Activated naive CD4-positive, alpha-beta T cell treated with anti-CD3 and anti-CD28 coated beads, Interleukin-2, amount 50 U/mL, for 16 hours (primary cell): ENCODE measurements at places on chromosomes 3 and 15.

DNA sequence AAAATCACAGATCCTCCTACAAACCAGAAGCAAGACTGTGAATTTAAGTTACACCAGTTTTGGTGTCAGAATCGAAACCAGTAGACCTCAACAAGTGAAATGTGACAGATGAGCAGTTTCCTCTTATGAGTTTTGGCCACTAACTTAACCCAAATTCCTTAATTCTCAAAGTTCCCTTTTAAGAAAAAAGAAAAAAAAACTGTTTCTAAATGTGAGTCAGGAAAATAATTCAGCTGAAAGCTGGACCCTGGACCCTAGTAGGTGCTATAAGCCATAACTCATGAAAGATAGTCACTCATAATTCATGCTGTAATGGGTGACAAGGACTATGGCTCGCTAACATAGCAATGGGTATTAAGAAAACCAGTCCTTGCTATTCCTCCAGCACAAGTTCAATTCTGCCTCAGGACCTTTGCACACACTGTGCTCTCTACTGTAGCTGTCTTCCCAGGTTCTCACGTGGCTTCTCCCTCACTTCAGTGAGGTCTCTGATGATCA, 9.0 kb upstream of the THRB start:
- no peak for DNase-seq

- DNase-seq: no peak
These were observed 10.4 kb downstream of the KBTBD12 start for GRCh38 chr3:127925384-127925783.

DNA sequence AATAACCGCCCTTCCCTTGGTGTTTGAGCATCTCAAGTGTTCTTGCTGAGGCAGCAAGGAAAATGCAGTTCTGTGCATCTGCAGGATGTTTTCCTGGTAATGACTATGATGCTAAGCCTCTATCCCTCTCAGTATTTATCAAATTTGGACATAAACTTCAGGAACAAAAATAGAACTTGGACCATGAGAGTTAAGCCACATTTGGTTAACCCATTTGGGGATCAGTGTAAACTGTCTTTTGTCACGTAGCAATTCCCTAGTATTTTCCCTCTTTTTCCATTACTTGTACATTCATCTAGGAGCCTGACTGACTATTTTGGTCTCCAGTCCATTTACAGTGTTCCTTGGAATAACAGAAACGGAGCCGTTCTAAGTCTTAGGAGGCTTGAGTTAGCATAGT, 250.8 kb downstream of the RBMS3 start:
- DNase-seq: no peak

DNA sequence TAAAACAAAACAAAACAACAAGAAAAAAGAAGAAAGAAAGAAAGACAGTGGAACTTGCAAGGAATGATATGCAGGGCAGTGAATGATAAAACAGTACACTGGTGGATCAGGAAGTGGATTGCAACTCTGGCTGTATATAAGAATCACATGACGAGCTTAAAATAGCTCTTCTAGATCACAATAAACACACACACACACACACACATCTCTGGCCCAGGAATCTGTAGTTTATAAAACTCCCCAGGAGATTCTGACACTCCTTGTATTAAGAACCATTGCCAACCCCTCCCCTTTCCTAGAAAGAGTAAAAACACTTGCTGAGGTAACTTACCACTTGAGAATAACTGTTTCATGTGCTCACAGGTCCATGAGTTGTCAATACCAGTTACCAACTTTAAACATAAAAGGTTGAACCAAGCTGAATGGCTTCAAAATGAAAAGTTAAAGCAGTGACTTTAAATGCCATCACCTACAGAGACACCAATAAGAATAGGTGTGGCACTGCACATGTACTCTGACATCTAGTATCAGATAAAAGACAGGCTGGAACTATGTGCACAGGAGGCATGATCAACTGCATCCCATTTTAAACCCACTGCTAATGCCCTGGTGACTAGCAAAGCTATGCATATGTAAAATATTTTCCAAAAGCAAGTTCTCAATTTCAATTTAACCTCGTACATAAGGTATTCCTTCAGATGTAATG, 3.9 kb downstream of the CPOX start:
- no peak for DNase-seq

DNA sequence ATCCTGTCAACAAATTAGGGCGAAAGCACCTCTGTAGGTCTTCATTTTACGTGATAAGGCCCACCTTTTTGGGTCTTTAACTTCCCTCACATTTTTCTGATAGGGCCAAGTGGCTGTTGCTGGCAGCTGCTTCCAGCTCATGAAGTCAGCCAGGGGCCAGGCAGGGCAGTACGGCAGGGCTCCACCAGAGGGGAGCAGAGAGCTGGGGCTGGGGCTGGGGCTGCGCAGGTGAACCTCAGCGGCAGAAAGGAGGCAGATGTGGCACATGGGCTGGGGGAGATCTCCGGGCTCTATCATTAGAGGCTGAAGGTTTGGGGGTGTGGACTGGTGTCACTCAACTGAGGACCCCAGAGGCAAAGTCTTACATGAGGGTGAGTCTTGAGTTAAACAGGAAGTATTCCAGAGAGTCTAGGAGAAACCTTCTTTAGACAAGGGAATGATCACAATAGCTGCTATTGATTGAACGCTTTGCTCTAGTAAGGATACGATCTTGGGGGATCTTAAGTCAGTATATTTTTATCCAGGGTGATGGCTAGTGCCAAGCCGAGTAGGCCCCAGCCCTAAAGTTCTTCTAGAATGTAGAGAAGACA, 62.8 kb upstream of the MEX3B start:
- DNase-seq: peak; percentile 70

DNA sequence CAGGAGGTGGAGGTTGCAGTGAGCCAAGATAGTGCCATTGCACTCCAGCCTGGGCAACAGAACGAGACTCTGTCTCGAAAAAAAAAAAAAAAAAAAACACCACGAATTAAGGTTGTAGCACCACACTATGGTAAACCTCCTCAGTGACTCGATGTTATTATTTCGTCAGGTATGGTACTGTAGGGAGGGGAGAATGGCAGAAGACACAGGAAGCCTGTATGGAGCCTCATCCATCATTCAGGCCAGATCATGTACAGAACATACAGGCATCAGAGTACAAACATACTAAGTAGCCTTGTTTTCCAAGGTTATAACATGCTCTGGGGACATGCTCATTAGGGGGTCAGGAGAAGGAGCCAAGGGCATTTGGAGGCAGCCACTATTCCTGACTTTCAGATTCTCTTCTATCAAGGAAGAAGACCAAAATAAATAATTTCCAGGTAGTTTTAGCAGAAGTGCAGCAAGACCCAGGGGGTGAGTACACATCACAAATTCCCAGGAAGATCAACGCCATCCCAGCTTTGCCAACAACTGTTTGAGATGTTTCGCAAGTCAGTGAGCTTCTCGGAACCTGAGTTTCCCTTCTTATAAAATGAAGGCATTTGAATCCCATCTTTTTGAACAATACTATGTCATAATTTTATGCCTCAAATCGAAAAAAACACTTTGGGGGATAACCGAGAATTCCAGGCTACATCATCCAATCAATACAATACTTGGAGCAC, 79.8 kb downstream of the FOXP1 start:
- no peak for DNase-seq

DNA sequence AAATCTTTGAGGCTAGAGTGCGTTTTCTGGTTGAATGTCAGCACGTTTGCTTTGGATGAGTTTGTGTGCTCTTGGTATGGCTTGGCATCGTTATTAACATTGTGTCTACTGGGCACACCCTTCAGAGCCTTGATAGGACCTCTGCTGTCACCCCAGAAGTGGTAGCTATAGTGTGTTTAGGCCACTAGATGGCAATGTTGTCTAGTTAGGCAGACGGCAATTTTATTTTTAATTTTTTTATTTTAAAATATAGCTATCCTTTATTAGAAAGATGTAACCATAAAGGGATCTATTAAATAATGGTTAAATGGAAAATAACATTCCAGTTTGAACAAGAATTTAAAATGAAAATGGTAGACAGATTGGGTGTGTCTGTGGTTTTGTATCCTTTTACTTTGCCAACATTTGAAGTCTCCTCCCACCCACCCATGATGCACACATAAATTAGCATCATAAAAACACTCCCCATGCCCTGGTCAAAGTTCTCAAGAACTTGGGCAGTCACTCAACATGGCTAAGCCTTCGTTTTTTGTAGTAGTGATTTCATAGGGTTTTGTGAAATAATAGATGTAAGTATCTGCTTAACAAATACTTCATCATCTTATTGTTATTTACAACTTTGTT, 200.7 kb downstream of the KCNH8 start:
- no peak for DNase-seq

- no peak for DNase-seq
These were observed 3.5 kb downstream of the TBL1XR1 start for GRCh38 chr3:177193688-177194268.

- peak; percentile 30 for DNase-seq
These were observed 19.9 kb upstream of the ABHD2 start for GRCh38 chr15:89068325-89068784.

- no peak for DNase-seq
These were observed 157.8 kb upstream of the ROPN1 start for GRCh38 chr3:124149771-124150170.

GRCh38 chr3:187952849-187953248, 201.1 kb upstream of the LPP start:
- no peak for DNase-seq

- DNase-seq: no peak
These were observed 30.3 kb upstream of the VEPH1 start for GRCh38 chr3:157533298-157534070.

DNA sequence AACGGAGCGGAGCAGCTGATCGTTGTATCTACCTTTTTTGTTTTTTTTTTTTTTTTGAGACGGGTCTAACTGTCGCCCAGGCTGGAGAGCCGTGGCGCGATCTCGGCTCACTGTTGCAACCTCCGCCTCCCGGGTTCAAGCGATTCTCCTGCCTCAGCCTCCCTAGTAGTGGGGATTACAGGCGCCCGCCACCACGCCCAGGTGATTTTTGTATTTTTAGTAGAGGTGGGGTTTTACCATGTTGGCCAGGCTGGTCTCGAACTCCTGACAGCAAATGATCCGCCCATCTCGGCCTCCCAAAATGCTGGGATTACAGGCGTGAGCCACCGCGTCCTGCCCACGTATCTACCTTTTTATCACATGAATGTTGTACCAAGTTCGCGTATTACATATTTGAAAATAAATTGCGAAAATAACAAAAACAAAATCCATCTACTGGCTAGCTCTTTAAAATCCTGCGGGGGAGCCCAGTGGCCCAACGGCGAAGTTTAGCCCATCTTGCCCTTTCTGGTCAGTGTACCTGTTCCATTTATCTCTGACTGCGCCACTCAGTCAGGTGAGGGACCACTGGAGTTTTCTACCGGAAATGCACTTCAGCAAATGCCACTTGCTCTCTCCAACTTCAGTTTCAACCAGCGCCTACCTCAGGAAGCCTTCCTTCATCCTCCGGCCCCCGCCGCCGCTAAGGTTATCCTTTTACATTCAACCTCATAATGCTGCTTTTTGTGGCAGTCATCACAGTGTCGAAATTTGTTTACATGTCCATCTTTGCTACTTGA, 1.2 kb upstream of the EIF3J start:
- DNase-seq: peak; percentile 22

DNA sequence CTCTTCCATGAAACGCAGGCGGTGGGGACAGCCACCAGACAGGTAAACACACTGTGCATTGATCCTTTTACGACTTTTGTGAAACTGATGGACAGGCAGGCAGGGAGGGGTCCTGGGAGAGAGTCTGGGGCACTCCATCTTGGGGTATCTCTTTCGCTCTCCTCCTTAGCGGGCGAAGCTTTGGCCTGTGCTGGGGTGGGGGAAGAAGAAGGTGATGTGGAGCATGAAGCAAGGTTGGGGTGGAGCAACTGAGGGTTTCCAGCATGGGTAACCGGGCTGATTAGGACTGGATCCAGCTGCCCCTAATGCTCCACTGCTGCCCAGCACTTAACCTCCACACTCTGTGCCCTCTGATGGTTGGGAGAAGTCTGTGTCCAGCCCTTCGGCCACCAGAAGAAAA, 25.6 kb downstream of the MUC20 start:
- no peak for DNase-seq

DNA sequence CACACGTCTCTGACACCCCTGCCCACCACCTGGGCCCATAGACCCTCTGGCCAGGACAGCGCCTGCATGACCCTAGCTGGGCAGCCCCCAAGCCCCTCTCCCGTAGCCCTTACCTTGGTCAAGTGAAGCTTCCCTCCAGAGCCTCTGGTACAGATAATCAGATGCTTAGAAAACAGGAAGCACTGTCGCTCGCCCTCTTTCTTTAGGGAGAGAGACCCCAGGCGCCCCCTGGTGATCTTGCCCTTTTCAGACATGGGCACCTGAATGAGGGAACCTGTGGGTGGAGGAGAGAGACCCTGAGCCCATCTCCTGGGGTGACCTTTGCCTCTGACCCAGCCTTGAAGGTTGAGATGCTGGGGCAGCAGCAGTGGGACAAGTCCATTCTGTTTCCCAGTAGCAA, 65.4 kb downstream of the RASGRF1 start:
- DNase-seq: no peak

DNA sequence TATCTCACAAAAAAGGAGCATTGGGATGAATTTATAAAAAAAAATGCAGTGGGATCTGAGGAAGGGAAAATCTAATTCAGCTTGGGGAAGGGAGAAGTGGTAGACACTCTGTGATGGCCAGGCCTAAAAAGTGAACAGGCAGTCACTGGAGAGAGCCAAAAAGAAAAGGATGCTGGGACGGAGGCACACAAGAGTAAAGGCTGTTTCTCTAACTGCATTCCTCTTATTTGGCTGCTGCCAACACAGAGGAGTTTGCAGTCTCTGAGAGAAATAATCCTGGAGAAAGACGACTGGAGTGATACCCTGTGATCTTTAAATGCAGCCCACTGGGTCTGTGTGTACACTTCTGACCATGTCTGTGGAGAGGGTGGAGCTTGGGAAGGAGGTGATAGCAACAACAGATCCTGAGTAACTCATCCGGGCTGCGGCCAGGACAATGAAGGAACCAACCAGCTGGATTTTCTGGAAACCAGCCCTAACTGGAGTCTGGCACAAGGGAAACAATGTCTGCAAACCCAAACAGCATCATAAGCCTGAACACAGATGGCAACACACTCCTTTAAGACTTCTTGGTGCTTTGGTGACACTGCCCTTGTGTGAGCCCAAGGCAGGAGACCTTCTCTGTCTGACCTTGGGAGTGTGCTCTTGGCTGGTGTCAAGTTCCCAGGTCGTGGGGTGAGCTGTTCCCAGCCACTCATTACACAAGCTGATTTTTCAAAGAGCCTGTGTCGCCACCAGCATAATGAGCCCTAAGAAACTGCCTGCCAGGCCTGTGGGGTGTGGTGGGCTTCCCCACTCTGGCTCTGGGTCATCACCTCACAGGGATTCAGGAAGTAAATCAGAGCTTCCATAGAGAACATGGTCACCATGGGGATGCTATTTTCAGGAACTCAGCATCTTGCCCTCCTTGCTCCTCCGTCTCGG, 8.0 kb downstream of the FYCO1 start:
- DNase-seq: no peak

DNA sequence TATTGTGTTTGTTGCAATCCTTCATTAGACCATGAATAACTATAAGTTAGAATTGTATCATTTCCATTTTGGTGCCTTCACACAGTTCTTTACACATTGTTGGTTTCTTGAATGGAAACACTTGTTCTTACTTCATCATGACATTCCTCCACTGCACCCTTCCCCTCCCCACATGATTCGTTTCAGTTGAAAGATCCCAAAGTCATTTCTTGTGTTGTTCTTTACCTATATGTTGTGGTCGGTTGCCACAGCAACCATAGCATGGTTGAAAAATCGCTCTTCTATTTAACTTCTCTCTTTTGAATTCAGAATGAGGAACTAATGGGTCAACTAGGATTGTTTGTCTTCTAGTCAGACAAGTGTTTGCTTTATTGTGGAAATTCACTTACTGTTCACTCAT, 103.3 kb downstream of the IL1RAP start:
- peak; percentile 16 for DNase-seq
